ENCODE measurements at places on chromosomes 4 and X.
A peak's percentile ranks its signal among the peaks of the same experiment; 100 is the strongest.

GRCh38 chrX:41863343-41864203 is 59.8 kb downstream of the CASK start:
- DNase-seq, result no peak

GRCh38 chr4:98566361-98567008 is 91.9 kb downstream of the TSPAN5 start:
- DNase-seq, result no peak

GRCh38 chrX:13688384-13688957 is 457 bp upstream of the RAB9A start:
- DNase-seq, result no peak

DNA sequence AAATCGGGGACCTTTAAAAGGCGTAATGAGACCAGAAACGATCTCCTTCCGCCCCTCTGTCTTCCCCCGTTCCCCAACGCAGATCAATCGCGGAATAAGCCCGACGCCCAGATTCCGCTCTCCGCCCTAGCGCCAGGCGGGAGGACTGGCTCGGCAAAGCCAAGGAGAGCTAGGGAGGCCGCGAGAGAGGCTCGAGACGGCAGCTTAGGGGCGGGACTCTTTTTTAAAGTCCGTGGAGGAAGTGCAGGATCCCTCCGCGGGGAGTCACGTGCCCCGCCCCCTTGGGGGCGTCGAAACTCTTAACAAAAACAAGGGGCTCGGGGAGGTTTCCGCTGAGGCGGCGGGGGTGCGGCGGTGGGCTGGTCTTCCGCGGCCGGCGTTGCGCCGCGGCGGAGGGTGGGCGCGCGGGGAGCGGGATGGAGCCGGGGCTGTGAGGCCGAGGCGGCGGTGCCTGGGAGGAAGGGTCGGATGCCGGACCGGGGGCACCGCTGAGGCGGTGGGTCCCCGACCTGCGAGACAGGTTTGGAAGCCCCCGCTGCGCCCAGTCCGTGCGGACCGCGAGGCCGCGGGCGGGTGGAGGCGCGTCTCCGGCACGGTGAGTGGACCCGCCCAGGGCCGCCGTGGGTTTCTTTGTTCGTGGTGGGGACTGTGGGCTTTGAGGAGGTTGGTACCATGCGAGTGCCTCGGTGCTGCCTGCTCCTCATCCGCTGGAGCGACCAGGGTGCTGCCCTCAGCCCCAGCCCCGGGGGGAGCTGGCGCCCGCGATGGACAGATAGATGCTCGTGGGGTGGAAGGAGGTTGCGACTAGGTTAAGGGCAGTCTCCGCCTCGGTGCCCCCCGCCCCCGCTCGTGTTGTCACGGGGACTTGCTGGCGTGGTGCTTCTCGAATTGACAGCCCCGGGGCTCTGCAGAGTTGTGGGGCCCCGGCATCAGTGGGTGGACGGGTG is at the start of gene CCNG2:
Gene CCNG2, plus strand, starts transcription at position 296 of the 947 bp plus-strand sequence. CDS start 1,326 bp downstream, outside the sequence.
- DNase-seq, result peak; percentile 65

Data from stimulated activated CD4-positive, alpha-beta T cell treated with anti-CD3 and anti-CD28 coated beads, Interleukin-12 subunit alpha, Interleukin-12 subunit beta, amount 100 ng/mL, for 24 hours (primary cell).